ENCODE measurements at places on chromosomes 2 and 18.

DNA sequence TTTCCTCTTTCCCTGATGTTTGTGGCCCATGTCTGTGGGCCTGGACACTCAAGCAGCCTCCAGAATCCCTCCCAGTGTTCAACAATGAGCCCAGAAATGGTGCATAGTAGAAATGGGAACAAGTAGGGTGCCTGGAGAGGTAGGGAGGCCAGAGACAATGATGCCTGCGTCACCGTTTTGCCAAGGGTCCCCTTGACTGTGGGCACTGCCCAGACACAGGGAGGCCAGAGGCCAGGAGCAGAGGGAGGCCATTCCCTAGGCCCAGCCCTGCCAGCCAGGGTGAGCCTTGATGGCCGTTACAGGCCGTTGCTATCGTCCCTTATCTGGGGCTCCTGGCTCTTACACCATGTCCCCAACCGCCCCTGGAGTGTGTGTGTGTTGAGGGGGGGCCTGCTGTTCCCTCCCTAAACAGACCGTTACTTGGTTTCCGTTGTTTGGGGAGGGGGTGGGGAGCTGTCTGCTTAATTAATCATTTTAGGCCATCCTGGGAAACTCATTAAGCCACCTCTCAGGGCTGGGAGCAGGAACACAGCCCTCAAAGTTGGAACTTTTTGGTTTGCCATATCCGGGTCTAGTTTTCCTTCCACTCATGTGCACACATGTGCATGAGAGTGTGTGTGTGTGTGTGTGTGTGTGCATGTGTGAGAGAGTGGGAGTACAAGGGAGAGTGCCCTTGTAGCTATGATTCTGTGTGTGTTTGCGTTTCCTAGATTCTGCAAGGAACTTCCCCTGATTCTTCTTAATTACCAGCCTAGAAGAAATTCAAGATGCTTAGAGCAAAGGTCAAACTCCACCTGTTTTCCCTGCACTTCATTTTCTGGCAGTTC lies 135.2 kb upstream of the HAAO start:
- H3K27me3 ChIP-seq, result peaks cover 4% of the 10 kb centered on the region
- no peak overlapping the region for H3K27ac ChIP-seq
- H3K4me1 ChIP-seq, result no peaks in the 10 kb centered on the region
- no peak for DNase-seq

DNA sequence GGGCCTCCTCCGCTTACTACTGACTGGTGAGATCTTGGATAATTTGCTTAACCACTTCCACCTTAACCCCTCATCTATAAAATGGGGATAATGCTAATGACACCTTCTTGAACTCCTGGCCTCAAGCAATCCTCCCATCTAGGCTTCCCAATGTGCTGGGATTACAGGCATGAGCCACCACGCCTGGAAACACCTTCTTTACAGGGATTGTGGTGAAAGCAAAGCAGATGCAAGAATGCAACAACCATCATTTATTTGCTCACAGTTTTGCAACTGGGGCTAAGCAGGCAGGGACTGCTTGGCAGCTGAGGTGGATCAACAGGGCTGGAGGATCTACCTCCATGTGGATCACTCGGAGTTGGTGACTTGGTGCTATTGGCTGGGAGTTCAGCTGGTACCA lies 76.2 kb upstream of the ZNF532 start:
- no peaks in the 10 kb centered on the region for H3K36me3 ChIP-seq
- no peaks in the 10 kb centered on the region for H3K4me1 ChIP-seq
- H3K4me3 ChIP-seq, result no peak overlapping the region
- DNase-seq, result no peak
- H3K27ac ChIP-seq, result no peak overlapping the region

DNA sequence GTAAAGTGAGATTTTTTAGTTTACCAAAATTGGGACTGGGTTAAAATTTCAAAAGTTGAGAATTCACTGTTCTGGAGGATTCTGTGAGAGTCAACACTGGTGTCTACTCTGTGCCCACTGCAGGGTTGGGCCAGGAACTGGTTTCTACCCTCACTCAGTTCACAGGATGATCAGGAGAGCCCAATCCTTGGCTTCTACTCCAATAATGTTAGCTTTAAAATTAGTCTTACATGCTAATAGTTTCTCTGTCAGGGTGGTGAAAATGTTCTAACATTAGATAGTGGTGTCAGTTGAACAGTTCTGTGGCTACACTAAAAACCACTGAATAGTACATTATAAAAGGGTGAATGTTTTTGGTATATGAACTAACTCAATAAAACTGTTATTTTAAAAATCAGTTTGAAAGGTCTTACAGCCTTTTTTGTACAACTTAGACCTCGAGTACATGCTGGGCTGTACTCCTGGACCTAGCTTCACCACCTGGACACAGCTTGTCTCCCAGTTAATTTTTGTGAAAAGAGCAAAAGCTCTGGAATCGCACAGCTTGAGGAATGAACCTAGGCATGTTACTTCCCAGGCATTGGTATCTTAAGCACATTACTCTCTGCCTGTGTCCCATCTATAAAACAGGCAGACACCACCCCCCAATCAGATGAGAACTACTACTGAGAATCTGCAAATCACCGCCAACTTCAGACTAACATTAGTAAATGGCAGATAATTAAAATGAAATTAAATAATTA lies 44.4 kb downstream of the ACVR1 start:
- no peak overlapping the region for H3K4me3 ChIP-seq
- DNase-seq, result no peak
- H3K27me3 ChIP-seq, result no peaks in the 10 kb centered on the region
- no peak overlapping the region for H3K27ac ChIP-seq

DNA sequence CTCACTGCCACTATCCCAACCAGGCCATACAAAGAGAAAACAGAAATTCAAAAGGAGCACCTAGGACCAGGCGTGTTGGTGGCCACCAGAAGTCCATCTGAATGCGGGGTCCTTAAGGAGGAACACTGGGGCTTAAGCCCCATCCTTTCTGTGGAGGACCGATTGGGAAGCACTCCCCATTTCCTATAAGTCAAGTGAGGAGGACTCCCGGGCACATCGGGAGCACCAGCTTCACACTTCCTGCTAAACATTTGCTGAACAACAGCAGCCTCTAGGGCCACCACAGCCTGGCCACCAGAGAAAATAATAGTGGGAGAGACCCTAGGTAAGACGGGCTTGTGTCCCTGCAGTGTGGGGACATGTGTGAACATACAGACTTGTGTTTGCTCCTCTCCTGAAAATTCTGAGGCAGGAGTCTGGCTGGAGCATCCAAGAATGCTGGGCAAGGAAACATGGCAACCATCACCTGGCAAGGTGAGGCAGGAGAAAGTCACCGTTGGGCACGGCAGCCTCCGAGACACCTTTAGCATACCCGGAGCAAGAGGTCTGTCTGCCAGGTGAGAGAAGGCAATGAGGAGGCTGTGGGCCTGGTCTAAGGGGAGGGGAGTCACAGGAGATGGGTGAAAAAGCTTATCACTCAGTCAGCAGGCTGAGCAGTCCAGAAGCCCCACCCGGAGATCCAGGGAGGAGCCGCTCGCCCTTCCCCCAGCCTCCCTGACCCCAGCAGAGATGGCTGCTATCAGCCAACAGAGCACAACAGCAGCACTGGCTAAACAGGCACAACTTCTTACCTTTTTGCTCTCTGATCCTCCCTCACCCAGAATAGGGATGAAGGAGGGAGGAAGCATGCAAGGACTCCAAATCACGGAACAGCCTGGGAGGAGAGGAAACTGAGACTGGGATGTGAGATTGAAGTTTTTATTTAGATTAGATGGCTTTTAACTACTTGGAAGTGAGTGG lies 282.3 kb downstream of the EIPR1 start:
- H3K4me1 ChIP-seq, result no peaks in the 10 kb centered on the region
- H3K27me3 ChIP-seq, result peaks cover 6% of the 10 kb centered on the region
- H3K36me3 ChIP-seq, result no peaks in the 10 kb centered on the region
- no peak overlapping the region for H3K4me3 ChIP-seq
- H3K27ac ChIP-seq, result no peak overlapping the region

- H3K4me3 ChIP-seq, result peak overlapping the region; percentile 86
- H3K36me3 ChIP-seq, result no peaks in the 10 kb centered on the region
- H3K27ac ChIP-seq, result no peak overlapping the region
Measured at GRCh38 chr2:148888003-148888501, 13.0 kb downstream of the KIF5C start.

GRCh38 chr18:60196836-60197606 lies 175.6 kb downstream of the MC4R start:
- H3K27me3 ChIP-seq, result no peaks in the 10 kb centered on the region
- no peak for DNase-seq
- no peak overlapping the region for H3K27ac ChIP-seq
- no peaks in the 10 kb centered on the region for H3K4me1 ChIP-seq
- no peaks in the 10 kb centered on the region for H3K36me3 ChIP-seq

GRCh38 chr2:104945121-104945520 lies 91.2 kb downstream of the POU3F3 start:
- H3K4me3 ChIP-seq, result no peak overlapping the region
- H3K27ac ChIP-seq, result no peak overlapping the region
- H3K4me1 ChIP-seq, result no peaks in the 10 kb centered on the region
- peaks cover 2% of the 10 kb centered on the region for H3K27me3 ChIP-seq
- no peak for DNase-seq
- no peaks in the 10 kb centered on the region for H3K36me3 ChIP-seq

GRCh38 chr2:8234757-8235374 lies 447.0 kb upstream of the ID2 start:
- DNase-seq, result peak; percentile 13
- H3K27ac ChIP-seq, result peak overlapping the region; percentile 25
- peak overlapping the region; percentile 44 for H3K4me3 ChIP-seq
- peaks cover 4% of the 10 kb centered on the region for H3K27me3 ChIP-seq
- peaks cover 34% of the 10 kb centered on the region for H3K36me3 ChIP-seq
- peaks cover 76% of the 10 kb centered on the region for H3K4me1 ChIP-seq

DNA sequence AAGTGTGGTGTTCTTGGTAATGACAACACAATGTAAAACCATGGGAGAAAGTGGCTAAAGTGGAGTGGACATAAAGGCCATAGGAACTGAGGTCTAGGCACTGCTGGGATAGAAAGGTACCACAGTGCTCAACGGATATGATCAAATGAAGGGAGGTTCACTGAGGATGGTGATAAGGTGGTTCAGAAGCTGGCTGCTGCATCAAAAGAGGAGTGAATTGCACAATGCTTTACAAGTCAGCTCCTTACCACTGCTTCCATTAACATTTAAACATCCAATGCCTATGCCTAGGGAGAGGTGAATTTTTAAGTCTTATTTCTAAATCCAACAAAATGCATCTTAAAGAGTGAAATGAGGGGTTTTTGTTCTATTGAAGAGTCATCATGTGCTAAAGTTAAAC lies 100.1 kb upstream of the ITGB6 start:
- DNase-seq, result no peak
- peak overlapping the region; percentile 63 for H3K27ac ChIP-seq
- H3K36me3 ChIP-seq, result peaks cover 26% of the 10 kb centered on the region

DNA sequence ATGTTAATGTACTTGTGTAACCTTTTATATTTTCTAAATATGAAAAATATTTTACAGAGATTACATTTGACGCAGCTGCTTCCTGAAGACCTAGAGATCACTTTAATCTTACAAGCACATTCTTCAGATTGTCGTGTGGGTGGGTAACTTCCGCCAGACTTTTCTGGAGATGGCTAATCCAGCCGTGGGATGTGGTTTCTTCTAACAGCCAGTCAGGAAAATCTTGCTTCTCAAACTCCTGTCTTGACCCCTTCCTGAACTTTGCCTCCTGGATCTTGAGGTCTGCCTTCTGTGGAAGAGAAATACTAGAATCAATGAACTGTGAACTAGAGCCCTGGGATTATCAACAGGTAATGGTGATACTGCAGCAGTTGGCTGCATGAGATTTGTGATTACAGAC lies 401.6 kb upstream of the TNP1 start:
- H3K4me3 ChIP-seq, result no peak overlapping the region
- H3K27ac ChIP-seq, result no peak overlapping the region
- peaks cover 11% of the 10 kb centered on the region for H3K27me3 ChIP-seq
- no peaks in the 10 kb centered on the region for H3K4me1 ChIP-seq
- DNase-seq, result no peak

DNA sequence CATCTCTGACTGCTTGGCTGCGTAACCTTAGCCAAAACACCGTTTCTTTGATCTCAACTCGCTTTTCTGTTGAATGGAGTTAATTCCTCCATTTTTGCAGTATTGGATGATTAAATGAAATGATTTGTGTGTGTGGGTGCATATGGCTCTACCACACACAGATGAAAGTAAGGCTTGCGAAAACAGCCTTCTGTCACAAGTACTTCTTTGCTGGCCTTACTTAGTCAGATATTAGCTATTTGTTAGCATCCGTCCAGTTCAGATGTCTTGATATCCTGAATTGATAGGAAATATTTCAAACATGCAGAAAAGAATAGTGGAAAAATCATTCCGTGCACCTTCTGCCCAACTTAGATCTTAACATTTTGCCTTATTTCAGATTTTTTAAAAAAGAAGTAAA lies 21.8 kb downstream of the NCOA1 start:
- H3K27ac ChIP-seq, result peak overlapping the region; percentile 65
- H3K4me3 ChIP-seq, result peak overlapping the region; percentile 64
- H3K36me3 ChIP-seq, result no peaks in the 10 kb centered on the region
- H3K4me1 ChIP-seq, result peaks cover 82% of the 10 kb centered on the region
- H3K27me3 ChIP-seq, result no peaks in the 10 kb centered on the region

DNA sequence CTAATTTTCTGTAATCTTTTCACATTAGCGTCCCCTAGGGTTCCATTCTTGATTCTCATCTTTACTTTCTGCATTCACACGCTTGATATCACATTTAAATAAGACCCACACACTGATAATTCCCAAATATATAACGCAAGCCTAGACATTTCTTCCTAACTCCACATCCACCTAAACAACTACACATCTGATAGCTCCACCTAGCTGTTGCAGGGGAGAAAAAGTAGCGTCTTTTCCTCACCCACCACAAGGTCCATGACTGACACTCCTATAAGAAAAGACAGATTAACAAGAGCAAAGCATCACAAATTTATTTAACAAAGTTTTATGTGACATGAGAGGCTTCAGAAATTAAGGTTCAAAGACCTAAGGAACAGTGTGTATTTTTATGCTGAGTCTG lies 862.2 kb upstream of the DDX18 start:
- H3K27me3 ChIP-seq, result no peaks in the 10 kb centered on the region
- no peaks in the 10 kb centered on the region for H3K36me3 ChIP-seq
- H3K4me3 ChIP-seq, result no peak overlapping the region
- no peak overlapping the region for H3K27ac ChIP-seq
- no peak for DNase-seq

GRCh38 chr2:178553047-178553446 lies 72.8 kb downstream of the PLEKHA3 start:
- H3K27me3 ChIP-seq, result peaks cover 2% of the 10 kb centered on the region
- peaks cover 25% of the 10 kb centered on the region for H3K36me3 ChIP-seq
- no peak overlapping the region for H3K4me3 ChIP-seq
- H3K4me1 ChIP-seq, result no peaks in the 10 kb centered on the region
- DNase-seq, result no peak

DNA sequence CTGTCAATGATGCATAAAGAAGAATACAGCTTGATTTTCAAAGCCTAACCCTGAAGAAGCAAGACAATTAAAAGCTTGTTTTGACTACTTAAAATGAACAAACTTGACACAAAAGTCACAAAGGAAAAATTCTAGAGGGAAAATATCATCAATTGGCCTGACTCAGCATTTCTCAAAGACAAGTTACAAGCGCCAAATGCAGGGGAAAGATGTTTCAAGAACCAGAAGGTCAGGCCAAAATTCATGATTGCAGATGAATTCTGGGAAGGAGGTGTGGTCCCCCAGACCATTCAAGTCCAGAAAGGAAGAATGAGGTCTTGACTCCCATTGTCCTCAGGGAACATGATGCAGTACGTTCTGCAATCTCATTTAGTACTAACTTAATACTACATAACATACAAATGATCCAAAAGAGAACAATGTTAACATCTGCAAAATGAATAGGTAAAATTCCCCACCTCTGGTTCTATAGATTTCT lies 64.5 kb downstream of the FAM210A start:
- H3K27me3 ChIP-seq, result no peaks in the 10 kb centered on the region
- DNase-seq, result no peak
- peaks cover 3% of the 10 kb centered on the region for H3K36me3 ChIP-seq
- H3K4me3 ChIP-seq, result no peak overlapping the region
- H3K4me1 ChIP-seq, result no peaks in the 10 kb centered on the region

Data from immature natural killer cell (primary cell).